ENCODE measurements at places on chromosomes 5 and 9.

GRCh38 chr5:13359344-13359743 lies 585.1 kb downstream of the DNAH5 start:
- DNase-seq, result peak; percentile 61

- no peak for DNase-seq
Observed at GRCh38 chr9:124365036-124365435, 50.2 kb downstream of the PSMB7 start.

GRCh38 chr5:157541447-157542118 lies 34.0 kb downstream of the ADAM19 start:
- DNase-seq, result no peak

DNA sequence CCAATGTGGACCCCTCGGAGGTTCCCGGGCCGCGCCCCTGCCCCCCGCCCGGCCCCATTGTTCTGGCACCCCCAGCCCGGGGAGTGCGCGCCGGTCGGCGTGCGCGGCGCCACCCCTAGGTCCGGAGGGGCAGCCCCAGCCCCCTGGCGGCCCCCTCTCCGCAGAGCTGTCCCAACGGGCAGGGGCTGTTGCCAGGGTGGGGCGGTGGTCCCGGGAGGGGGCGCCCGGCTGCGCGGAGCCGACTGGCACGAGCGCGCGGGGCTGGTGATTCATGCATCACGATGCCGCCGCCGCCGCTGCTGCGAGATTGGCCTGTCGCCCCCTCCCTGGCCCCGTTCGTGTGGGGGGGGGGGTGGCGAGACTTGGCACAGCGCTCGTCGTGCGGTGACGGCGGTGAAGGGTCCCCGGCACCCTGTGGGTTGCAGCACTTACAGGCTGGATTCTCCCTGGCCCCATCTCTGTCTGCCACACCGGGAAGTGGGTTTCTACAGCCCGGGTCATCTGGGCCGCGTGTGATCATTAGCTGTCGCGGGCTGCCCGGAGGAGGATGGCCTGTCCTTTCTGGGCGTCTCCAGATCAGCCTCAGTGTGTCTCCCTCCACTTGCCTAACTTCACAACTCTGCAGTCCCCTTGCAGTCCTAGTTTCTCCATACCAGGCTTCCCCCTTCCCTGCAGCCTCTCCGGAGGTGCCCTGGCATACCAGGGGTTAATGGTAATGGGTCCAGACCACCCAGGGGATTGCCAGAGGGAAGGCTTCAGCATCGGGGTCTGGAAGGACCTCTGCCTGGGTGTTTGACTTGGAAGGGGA lies 858 bp downstream of the NCS1 start:
- no peak for DNase-seq
